Pancreas (tissue), 10 donors: ENCODE measurements at places on chromosomes 5 and 9. TPM values are rescaled to one million over a fixed set of nuclear protein-coding genes. Genes with fewer than 3 reads are reported as not detected.

The NOTCH1 gene
- polyA plus RNA-seq = 20.1 TPM

The IFNA13 gene
- polyA plus RNA-seq = not detected

The FST gene
- 0.45 TPM for polyA plus RNA-seq

The ADRB2 gene
- 0.42 TPM for polyA plus RNA-seq

The PDZD2 gene
- polyA plus RNA-seq = 4.5 TPM

The PCDHGB1 gene
- polyA plus RNA-seq = 1.1 TPM
